Cerebellar cortex (tissue), 1 donor: ENCODE measurements at places on chromosomes 2 and 18.

GRCh38 chr2:30820381-30821055, 13.3 kb upstream of the CAPN13 start:
- no peak for DNase-seq

DNA sequence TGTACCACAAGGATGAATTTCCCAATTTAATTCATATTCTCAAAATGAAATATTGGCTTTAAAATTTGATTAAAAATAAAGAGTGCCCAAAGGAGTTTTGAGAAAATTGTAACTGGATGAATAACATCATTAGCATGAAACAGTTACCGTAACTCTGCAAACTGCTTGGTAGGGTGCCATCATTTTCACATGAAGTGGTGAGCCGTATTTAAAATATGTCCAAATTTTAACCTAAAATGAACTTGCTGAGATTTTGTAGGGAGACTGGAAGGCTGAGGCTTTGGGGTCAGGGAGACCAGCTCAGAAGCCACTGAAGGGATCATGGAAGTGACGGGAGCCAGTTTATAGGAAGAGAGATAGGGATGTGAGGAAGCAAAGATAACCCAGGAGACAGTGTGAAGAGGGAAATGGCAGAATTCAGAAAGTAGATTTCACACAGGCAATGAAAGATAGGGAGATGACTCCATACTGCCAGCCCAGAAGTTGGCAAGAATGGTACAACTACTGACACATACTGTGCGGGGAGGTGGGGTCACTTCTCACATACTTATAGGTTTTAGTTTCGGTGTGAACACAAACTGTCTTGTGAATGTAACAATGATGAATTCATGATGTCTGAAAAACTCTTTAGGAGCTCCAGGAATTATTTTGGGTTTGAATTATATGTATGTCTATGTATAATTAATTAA, 53.8 kb downstream of the EFEMP1 start:
- no peak for DNase-seq

GRCh38 chr2:31312898-31313297, 78.9 kb downstream of the EHD3 start:
- no peak for DNase-seq

DNA sequence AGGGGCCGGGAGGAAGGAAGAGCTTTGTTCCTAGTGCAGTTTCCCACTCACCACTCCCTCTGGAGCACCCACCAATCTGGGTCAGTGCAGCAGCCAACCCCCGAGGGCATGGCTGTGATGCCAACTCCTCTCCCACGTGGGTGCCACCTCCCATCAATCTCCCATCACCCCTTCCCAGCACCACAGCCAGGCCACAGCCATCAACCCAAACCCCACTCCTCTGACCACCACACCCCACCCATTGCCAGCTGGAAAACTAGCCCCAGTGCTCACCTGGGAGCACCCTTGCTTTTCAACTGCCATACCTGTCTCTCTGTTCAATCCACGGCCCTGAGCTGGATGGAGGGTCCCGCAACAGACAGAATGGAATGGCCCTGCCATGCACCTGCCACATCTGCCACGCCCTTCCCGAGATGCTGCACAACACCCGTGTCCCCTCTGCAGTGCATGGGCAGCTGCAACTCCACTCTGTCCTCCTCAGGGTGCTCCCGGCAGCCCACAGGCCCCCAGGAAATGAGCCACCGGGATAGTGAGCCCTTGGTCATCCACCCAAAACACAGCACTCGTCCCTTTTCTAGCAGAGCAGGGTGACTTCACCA, 112.4 kb upstream of the ID2 start:
- DNase-seq = no peak

DNA sequence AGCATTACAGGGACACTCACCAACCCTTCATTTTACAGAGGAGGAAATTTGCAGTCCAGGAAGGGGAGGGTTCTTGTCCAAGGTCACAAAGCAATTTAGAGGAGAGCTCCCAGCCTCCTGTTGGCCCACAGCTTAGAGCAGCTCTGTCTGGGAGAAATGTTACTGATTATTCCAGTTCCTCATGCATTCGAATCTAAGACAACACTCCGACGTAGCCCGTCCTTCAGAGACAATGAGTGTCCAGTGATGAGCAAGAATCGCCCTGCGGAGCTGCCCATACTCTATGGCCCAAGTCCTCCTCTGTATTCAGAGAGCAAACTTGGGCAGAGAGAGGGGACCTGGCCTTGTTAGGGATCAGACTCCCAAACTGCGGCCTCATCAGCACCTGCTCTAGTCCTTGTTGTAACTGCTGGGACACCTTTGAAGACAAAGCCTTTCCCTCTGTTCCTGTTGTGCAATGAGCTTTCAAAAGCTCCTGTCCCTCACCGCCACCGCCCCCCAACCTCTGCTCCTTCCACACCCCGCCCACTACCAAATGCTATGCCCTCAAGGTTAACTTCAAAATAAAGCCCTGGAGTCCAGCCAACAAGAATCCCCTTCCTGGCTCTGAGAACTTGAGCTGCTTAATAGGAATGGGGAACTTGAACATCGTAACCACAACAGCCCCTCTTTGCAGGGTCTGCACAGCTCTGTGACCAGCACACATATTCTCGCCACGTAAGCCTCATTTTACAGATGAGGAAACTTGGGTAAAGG, 234.8 kb upstream of the SMAD2 start:
- no peak for DNase-seq

GRCh38 chr2:147345246-147345645, 499.6 kb upstream of the ACVR2A start:
- no peak for DNase-seq

- no peak for DNase-seq
Observed at GRCh38 chr18:39191931-39192330, 1626.3 kb upstream of the CELF4 start.

DNA sequence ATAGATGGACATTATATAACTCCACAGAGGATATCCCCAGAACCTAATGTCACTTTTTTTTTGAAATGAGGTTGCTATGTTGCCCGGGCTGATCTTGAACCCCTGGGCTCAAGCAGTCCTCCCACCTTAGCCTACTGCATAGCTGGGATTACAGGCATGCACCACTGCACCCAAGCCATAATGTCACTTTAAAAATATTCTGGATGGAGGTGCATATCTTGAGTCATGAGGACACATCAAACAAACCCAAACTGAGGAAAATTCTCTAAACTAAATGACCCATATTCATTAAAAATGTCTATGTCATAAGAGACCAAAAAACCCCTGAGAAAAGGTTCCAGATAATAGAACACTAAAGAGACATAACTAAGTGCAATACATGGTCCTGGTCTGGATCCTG, 36.3 kb downstream of the OSGEPL1 start:
- DNase-seq = no peak

DNA sequence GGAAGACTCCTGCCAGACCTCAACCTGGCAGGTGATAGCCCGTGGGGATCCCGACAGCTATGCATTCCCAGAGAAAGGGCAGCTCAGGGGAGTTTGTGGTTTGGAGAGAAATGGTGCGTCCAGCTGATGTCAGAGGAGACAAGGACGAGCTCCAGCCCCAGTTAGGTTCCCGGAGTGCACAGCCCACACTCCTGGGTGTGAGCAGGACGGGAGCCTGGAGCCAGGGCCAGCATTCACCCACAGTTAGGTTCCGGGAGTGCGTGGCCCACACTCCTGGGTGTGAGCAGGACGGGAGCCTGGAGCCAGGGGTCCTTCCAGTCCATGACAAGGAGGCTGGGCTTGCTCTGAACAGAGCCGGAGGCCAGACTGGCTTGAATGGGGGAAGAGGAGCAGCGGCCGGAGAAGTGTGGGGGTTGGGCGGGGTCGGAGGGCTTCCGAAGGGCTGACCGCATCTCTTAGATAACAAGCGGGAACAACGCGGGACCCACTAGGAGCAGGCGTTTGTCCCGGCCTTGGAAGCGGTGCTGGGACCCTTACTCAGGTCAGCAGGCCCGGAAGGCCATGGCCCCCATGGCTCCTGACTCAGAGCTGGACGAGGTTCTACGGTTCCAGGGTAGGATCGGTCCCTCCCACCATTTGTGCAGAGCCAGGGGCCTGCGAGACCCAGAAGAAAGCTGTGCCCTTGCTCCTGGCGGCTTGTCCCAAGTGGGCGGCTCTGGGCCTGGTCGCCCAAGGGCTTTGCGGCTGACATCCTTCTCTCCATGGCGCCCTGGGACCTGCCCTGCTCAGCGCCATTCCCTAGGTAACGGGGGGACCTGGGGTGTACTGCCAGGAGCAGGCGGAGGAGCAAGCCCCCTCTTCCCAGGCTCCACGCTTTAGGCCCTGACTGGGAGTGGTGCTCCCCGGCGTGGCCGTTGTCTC, 185.6 kb downstream of the RTP5 start:
- no peak for DNase-seq

- DNase-seq = no peak
Observed at GRCh38 chr2:205596581-205596980, 85.7 kb upstream of the NRP2 start.

GRCh38 chr2:159131914-159132281, 154.6 kb downstream of the WDSUB1 start:
- no peak for DNase-seq

DNA sequence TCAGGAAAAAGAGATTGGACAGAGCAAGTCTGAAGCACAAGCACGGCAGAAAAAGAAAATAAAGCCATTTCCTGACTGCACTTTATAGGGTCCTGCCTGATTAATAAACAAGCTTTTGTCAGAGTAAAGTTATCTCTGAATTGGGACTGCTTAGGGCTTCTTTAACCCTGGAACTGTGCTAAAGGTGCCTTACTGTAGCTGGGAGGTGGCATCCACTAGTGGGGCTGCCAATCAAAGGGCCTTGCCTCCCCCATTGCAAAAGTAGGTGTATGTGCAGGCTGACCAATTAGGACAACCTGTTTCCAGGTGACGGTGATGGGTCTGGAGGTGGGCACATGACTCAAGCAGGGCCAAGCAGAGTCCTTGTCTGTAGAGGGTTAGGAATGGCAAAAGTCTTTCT, 57.4 kb upstream of the RAPH1 start:
- DNase-seq = no peak

DNA sequence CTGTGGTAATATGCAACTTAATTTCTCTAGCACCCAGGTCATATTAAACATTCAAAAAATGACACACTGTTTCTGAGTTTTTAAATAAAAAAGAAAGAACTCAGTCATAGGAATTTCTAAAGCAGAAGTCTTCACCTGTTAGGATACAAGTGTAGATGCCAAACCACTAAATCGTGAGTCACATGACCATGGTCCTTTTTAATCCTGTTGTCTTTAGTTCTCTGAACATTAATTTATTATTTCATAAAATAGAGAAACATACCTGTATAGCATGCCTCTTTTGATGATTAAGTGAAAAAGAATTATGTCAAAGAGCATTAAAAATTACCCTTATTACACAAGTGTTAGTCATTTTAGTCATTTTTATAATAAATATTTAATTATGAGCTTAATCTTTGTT, 398.8 kb downstream of the CCDC85A start:
- no peak for DNase-seq

DNA sequence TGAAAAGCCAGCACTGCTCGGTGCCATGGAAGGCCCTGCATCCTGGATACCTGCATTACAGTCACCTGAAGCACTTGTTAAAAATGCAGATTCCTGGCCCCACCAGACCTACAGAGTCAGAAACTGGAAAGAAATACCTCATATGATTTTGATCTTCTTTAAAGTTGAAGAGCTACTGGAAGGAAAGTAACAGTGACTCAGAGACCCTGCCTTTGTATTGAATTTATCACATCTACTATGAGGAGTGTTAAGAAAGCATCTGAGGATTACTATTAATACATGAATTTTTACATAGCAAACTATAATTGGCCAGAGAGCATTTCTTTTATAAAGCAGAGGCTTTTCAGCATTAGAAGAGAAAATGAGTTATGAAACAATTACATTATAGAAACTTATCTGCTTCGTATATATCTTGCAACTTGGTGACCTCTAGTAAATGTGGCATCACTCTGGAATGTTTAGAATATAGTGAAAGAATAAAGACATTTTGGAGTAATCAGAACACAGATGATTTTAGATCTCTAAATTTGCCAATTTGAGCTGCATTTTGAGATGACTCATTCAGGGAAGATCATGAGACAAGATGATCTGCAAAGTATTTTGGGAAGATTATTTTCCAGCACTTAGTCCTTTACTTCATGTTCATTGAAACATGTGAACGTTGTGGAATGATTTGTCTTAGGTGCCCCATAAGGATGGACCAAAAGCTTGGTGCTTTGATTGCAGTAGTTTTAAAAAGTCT, 12.2 kb downstream of the PTPRM start:
- DNase-seq = no peak

GRCh38 chr2:179946810-179947615, 60.1 kb downstream of the CWC22 start:
- DNase-seq = peak; percentile 92

GRCh38 chr18:34742891-34743341, 32.8 kb downstream of the DTNA start:
- DNase-seq = peak; percentile 41
